ENCODE measurements at places on chromosomes 16 and 17.
A peak's percentile ranks its signal among the peaks of the same experiment; 100 is the strongest.

DNA sequence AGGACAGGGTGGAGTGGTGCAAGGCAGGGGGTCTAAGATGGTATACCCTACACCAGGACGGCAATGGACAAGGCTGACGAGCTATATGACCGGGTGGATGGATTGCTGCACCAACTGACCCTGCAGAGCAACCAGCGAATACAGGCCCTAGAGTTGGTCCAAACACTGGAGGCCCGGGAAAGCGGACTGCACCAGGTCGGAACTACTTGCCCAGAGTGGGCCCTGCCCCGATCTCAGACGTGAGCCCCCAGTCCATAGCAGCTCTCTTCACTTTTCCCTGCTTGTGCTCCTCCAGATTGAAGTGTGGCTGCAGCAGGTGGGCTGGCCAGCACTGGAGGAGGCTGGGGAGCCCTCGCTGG, 3.1 kb downstream of the PLEKHG4 start:
- DNase-seq: no peak

GRCh38 chr17:15479703-15480102, 12.3 kb upstream of the CDRT4 start:
- no peak for DNase-seq

DNA sequence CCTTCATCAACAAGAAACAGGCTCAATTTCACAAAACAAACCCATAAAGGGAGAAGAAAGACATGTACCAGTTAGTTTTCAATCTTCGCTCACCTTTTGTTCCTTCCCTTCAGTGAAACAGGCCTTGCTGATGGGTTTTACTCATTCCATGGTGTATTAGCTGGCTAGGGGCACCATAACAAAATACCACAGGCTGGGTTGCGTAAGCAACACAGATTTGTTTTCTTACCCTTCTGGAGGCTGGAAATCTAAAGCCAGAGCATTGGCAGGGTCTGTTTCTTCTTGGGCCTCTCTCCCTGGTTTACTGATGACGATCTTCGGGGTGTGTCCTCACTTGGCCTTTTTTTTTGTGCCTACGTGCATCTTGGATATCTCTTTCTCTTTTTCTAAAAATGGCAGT, 383.4 kb upstream of the RBFOX1 start:
- DNase-seq: no peak

DNA sequence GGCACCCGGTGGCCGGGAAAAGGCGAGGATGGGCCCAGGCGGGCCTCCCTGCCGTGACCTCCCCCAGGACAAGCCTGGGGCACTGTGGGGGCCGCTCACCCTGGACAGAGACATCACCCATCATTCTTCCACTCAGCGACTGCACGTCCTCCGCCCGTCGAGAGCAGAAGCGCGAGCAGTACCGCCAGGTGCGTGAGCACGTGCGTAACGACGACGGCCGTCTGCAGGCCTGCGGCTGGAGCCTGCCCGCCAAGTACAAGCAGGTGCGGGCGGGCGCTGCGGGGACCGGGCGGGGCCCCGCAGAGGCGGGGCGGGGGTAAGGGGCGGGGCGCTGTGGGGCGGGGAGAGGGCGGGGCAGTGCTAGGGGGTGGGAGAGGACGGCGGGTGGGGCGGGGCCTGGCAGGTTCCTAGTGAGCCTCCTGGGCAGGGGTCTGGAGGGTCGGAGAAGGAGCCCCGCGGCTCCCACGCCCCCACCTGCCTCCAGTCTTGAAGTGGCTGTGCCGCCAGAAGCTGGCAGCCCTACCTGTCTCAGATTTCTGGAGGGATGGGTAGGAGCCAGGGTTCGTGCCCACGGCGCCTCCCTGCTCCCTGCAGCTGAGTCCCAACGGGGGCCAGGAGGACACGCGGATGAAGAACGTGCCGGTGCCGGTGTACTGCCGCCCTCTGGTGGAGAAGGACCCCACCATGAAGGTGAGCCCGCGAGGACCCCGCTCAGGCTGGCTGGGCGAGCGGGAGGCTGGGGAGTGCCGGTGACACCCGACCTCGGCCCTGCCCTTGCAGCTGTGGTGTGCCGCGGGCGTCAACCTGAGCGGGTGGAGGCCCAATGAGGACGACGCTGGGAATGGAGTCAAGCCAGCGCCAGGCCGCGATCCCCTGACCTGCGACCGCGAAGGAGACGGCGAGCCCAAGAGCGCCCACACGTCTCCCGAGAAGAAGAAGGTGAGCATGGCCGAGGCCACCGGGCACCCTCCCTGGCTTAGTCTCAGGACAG, 7.5 kb downstream of the NME3 start:
- DNase-seq: no peak

DNA sequence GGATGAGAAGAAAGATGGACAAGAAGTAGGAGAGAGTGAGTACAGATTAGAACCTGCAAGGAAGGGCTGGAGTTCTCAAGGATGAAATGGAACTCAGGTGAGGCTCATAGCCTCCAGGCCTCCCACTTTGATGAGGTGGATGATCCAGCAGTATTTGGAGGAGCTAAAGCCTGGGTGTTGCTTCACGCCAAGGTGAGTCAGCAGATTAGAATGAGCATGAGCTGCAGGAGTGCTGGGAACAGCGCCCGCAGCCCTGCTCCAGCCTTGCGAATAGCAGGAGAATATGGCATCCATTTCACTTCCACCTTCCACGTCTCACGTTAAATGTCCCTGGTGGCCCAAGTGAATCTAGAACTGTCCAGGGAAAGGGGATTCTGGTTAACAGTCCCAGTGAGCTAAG, 94.4 kb upstream of the CPHXL start:
- DNase-seq: no peak

- DNase-seq: no peak
Measured at GRCh38 chr17:69575346-69575761, 160.9 kb downstream of the MAP2K6 start.

DNA sequence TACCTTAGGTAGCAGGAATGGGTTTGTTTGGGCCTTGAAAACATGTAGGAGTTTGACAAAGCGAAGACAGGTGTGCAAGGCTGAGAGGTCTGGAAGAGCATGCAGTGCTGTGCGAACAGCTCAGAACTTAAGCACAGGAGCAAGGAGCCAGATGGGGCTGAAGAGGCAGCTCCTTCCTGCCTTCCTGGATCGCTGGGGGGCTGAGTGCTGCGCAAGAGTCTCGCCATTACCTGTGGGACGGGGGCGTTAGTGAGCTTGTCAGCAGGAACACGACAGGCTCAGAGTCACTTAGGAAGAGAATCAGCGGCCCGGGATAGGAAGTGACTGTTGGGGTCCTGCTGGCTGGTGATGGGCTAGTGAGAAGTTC, 464 bp upstream of the MRM1 start:
- no peak for DNase-seq

DNA sequence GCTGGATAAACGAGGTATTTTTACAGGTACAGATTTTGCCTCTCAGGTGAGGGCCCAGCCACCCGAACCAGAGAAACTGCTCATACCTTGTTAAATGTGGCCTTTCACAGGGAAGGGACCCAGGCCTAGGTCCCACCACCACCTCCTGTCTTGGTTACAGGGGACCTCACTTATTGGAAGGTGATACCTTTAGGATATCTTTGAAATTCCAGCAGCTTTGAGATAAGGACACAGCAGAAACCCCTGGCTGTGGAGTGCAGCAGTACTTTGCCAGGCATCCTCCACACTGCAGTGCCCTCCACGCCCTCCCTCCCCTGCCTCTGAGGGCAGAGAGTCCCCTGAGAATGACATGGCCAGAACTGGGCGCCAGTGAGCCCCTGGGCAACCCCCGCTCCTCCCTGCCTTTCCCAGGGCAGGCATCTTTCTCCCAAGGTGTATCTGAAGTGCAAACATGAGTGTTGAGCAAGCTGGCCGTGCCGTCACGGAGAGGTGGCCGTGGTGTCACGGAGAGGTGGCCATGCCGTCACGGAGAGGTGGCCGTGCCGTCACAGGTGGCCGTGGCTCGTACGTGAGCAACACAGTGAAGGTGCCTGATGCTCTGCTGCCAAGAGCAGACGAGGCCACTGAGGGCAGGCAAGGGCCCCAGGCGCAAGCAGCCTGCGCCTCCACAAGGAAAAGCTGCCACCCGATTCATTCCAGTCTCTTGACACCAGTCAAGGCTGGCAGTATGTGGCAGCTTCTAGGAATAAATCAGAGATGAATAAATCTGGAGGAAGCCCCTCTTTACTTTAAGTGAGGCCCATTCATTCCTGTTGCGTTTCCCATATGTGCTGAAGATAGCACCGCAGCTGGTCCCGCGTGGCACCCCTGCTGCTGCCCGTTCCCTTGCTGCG, 134.5 kb upstream of the CHMP6 start:
- no peak for DNase-seq

GRCh38 chr16:80791411-80791810, 13.0 kb downstream of the CDYL2 start:
- no peak for DNase-seq

GRCh38 chr17:72097144-72097543, 23.7 kb upstream of the SOX9 start:
- no peak for DNase-seq

GRCh38 chr17:5698959-5699358, 114.7 kb upstream of the NLRP1 start:
- DNase-seq: no peak

DNA sequence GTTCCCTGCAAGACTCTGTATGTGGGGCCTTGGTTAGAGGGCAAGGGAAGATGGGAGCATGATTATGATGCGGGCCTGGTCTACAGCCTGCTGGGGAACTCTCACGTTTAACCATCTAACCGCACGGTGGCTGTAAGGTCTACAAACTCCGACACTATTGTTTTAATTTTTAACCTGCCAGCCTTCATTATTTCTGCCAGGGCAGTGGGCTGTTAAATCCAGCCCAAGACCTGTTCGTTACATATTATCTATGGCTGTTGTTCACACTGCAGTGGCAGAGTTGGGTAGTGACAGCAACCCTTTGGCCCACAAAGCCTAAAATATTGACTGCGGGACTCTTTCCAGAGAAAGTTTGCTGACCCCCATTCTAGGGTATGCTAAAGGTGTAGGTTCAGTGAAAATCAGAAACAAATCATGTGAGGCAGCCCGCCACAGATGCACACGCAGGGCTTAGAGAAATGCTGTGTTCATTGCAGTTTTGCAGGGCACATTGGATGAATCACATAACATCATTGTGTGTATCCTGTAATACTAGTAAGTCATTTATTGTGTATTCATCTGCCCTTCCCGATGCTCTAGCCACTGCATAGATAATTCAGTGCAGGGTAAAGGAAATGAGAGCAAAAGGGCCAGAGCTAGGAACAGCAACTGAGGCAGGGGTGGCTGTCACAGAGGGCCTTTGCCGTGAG, 14.3 kb downstream of the SNX29 start:
- DNase-seq: no peak

DNA sequence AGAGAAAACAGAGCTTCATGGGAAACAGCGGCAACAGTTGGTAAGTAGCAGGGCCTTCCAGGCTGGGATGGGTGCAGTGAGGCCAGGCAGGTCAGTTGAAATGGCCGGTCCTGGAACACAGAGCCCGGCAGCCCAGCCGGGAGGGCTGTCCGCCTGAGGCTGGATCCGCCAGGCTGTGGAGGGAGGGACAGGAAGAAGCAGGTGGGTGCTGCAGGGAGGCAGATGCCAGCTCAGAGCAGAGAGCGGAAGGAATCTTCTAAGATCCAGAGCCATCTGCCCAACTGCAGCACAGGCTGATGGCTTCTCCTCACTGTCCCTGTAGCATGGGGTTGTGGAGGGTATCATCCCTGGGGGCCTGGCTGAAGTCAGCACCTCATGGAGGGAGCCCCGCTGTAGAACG, 599 bp downstream of the RNF112 start:
- no peak for DNase-seq

GRCh38 chr16:30615358-30616091, 5.3 kb upstream of the ZNF689 start:
- peak; percentile 75 for DNase-seq

DNA sequence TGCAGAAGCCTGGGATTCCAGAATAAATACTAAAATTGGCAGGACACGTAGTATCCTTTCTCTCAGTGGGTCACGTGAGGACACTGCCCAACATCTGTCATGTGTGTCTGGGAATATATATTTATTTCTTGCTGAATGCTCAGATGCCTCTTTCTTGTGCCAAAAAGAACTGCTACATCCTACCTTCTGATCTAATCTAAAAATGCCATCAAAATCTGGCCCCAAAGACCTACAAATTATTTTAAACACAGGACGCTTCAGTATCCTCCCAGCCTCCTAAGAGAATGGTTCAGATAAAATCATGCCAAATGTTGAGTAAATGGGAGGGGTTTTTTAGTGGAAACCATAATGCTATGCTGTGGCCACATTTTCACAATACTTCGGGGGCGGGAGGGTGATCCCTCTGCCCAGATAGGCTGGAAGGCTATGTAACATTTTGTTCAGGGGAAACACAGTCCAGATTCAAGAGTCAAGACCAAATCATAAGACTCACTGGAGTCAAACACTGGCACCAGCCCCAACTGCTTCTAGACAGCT, 22.9 kb upstream of the CORO6 start:
- no peak for DNase-seq

- DNase-seq: no peak
Measured at GRCh38 chr17:80811181-80812105, 180.2 kb upstream of the CHMP6 start.

DNA sequence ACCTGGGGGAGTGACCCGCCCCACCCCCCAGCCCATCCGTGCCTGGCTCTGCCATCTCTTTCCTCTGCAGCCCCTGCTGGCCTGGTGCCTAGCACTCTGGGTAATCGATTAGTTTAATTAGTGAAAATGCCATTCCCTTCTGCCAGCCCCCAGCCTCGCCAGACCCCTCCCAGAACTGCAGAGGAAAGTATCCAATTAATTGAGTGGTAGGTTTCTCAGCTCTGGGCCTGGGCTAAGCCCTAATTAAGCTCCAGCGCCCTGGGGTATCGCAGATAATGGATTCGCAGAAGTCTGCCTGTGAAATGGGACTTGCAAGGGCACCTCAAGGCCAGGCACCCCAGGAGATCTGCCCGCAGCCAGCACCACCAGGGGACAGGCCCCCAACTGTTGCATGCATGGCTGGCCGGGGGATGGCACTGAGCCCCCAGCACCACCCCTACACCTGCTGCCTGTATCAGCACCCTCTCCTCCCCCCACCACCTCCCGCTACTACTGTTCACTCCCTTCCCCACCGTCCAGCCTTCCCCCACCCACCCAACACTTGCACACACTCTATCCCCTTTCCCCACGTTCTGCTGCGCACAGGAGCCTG, 19.7 kb upstream of the SPPL2C start:
- no peak for DNase-seq

- DNase-seq: no peak
Measured at GRCh38 chr17:47200325-47200664, 8.9 kb upstream of the MYL4 start.

DNA sequence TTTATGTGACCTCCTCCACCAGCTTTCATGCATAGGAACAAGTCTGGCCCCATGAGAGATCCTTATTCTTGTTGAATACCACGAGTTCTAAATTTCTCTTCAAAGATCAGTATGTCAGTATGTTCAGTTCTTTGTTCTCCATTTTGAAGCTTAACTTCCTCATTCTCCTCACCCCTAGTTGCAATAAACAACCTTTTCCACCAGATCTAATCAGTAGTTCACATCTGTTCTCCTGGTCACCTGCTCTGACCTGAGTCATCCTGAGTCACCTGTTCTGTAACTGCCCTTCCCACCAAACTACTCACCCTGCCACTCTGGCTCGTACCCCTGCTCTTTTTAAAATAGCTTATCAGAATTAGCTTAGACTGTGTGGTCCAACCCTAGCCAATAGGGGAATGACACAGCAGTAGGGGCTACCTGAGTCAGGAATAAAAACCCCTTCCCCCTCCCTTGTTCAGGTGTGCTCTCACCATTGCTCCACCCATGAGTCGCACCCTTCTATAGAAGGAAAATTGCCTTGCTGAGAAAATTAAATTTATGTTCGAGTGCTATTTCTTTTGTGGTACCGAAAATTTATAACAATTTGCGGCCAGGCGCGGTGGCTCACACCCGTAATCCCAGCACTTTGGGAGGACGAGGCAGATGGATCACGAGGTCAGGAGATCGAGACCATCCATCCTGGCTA, 94.6 kb downstream of the EMP2 start:
- no peak for DNase-seq

- no peak for DNase-seq
Measured at GRCh38 chr17:34884597-34884996, 76.7 kb downstream of the CCT6B start.

Measured in pancreas (tissue), 10 donors.